ENCODE measurements at places on chromosomes 7 and 10. TPM values are rescaled to one million over a fixed set of nuclear protein-coding genes. Genes with fewer than 3 reads are reported as not detected.

- no peak for DNase-seq
Observed at GRCh38 chr10:98619446-98619845, 172.7 kb upstream of the HPS1 start.

The DIP2C gene
- total RNA-seq, result 11.4 TPM

GRCh38 chr10:74342991-74343390 is 192.0 kb downstream of the ADK start:
- DNase-seq, result no peak

DNA sequence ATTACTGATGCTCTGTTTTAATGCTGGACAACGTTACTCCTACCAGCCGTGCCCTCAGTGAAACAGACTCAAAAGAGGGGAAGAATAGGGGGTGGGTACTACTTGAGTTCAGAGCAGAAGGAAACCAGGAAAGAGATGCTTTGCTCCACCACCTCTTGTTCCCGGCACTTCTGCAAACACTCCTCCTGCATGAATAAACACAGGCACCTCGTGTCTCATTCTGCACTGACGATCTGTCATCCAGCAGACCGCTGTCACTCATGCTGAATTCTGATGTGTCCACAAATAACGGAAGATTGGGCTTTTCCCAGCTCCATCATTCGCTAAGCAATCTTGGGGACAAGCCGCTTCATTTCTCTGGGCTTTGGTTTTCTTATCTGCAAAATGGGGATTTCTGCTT is 26.7 kb downstream of the YWHAG start:
- DNase-seq, result no peak
